ENCODE measurements at places on chromosomes 11 and 22. TPM values are rescaled to one million over a fixed set of nuclear protein-coding genes. Genes with fewer than 3 reads are reported as not detected.

Gene RFPL3
- not detected for total RNA-seq

Gene P2RY2
- total RNA-seq, result 11.1 TPM

Gene OR10A4
- not detected for total RNA-seq

Gene TRIM48
- not detected for total RNA-seq

Gene MUC5AC
- not detected for total RNA-seq

Gene CARD16
- total RNA-seq, result 22.5 TPM

Gene OR8G5
- total RNA-seq, result not detected

Gene TENM4
- 3.3 TPM for total RNA-seq

Gene TESMIN
- total RNA-seq, result 0.76 TPM
